ENCODE measurements at places on chromosomes 12 and 14.

GRCh38 chr12:117377758-117378157 lies 16.3 kb upstream of the NOS1 start:
- H3K27ac ChIP-seq: no peak overlapping the region
- H3K27me3 ChIP-seq: peaks cover 78% of the 10 kb centered on the region
- no peak overlapping the region for H3K4me3 ChIP-seq
- no peak for DNase-seq
- no peaks in the 10 kb centered on the region for H3K36me3 ChIP-seq

DNA sequence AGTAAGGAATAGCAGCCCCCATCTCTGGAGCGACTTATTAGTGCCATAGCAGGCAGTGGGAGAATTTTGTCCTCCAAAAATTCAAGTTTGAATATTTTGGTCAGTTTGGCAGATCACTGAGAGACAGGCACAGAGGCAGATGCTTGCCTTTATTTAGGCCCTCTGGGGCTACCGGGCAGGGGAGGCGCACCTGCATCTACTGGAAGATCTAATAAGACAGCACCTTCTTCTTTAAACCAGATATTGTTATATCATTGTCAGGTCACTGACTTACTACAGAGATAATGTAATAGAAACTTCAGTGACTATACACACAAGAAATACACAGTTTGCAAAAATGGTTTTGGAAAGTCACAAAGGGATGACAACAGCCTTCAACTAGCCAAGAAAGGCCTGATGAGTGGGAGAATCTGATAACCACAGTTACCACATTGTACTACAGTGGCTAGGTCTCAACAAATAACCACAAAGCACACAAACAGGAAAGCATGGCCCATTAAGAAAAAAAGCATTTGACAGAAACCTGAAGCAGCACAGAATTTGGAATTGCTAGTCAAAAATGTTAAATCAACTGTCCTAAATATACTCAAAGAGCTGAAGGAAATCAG lies 56.8 kb downstream of the CDK17 start:
- peaks cover 22% of the 10 kb centered on the region for H3K4me1 ChIP-seq
- H3K4me3 ChIP-seq: no peak overlapping the region
- DNase-seq: no peak
- peaks cover 17% of the 10 kb centered on the region for H3K36me3 ChIP-seq
- H3K27ac ChIP-seq: no peak overlapping the region

- no peak overlapping the region for H3K27ac ChIP-seq
- DNase-seq: no peak
- H3K4me1 ChIP-seq: no peaks in the 10 kb centered on the region
- no peaks in the 10 kb centered on the region for H3K36me3 ChIP-seq
- no peak overlapping the region for H3K4me3 ChIP-seq
Observed at GRCh38 chr14:81261176-81261575, 40.4 kb upstream of the GTF2A1 start.

GRCh38 chr12:78385541-78385940 lies 479.0 kb upstream of the SYT1 start:
- DNase-seq: no peak
- no peak overlapping the region for H3K4me3 ChIP-seq
- H3K27me3 ChIP-seq: no peaks in the 10 kb centered on the region
- H3K27ac ChIP-seq: no peak overlapping the region
- H3K36me3 ChIP-seq: no peaks in the 10 kb centered on the region

DNA sequence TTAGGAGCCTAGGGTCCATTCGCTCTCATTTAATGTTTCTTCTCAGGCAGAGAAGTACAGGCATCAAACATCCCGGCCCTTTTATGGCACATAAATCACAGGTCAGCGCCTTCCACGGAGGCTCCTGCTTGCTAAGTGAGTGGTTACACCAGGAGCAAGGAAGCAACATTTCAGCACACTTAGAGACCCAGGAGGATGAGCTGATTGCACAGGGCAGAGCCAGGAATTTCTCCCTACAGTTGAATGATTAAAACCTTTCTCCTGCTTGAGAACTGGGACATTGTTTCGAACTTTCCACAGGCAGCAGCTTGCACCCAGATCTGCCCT lies 233.4 kb downstream of the SPTSSA start:
- H3K4me3 ChIP-seq: no peak overlapping the region
- no peak overlapping the region for H3K27ac ChIP-seq
- no peaks in the 10 kb centered on the region for H3K36me3 ChIP-seq

DNA sequence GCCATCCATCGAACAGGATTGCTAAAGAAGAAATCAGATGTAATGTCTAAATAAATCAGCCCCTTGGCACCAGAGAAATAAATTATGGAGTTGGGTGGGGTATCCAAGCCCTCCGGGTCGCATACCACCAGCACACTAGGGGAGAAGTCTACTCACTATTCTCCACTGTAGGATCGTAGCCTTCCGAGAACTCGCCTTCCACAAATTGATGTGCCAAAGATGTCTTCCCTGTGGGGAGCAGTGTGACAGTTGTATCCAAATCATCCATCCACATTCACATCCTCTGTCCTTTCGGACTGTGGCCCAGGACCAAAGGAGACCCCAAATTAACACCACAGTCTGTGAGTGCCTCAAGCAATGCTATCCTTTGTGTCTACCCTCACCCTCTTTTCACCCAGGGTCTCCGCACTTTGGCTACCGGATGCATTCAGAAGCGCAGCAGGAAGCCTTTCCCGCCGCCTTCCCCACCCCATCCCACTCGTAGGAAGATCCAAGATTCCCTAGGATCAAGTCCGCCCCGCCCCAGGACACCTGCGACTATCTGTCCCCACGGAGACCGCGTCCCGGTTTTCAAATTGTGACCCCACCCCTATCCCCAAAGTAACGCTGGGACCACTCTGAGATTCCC lies 786 bp downstream of the RHEBL1 start:
- H3K36me3 ChIP-seq: peaks cover 10% of the 10 kb centered on the region
- no peaks in the 10 kb centered on the region for H3K27me3 ChIP-seq
- H3K27ac ChIP-seq: no peak overlapping the region
- no peak for DNase-seq
- peak overlapping the region; percentile 90 for H3K4me3 ChIP-seq
- H3K4me1 ChIP-seq: peaks cover 4% of the 10 kb centered on the region

- no peaks in the 10 kb centered on the region for H3K36me3 ChIP-seq
- no peak overlapping the region for H3K27ac ChIP-seq
- no peak for DNase-seq
- no peak overlapping the region for H3K4me3 ChIP-seq
- no peaks in the 10 kb centered on the region for H3K4me1 ChIP-seq
Observed at GRCh38 chr12:129076441-129077320, 223.4 kb downstream of the GLT1D1 start.

- peaks cover 50% of the 10 kb centered on the region for H3K27me3 ChIP-seq
- DNase-seq: no peak
Observed at GRCh38 chr14:65840118-65840751, 427.7 kb downstream of the FUT8 start.

GRCh38 chr12:94020335-94020734 lies 128.0 kb upstream of the PLXNC1 start:
- no peak overlapping the region for H3K27ac ChIP-seq
- H3K4me3 ChIP-seq: no peak overlapping the region
- H3K36me3 ChIP-seq: no peaks in the 10 kb centered on the region
- peaks cover 12% of the 10 kb centered on the region for H3K27me3 ChIP-seq

DNA sequence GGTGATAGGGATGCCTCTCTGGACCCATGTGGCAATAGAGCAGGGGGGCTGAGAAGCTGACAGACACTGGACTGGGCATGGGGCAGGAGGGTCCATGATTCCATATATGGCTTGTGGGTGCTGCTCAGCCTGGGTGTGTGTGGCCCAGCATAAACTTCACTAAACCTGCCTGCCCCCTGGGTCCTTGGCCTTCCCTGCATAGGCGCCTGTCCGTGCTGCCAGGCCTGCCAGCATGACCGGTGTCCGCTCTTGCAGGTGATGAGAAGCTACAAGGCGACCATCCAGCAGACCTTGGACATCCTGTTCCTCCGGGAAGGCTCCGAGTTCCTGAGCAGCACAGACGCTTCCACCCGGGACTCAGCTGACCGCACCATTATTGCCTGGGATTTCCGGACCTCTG lies 61.6 kb downstream of the BEGAIN start:
- H3K36me3 ChIP-seq: no peaks in the 10 kb centered on the region
- no peaks in the 10 kb centered on the region for H3K4me1 ChIP-seq
- no peak overlapping the region for H3K4me3 ChIP-seq

- H3K36me3 ChIP-seq: no peaks in the 10 kb centered on the region
- no peak overlapping the region for H3K4me3 ChIP-seq
- DNase-seq: no peak
- H3K27ac ChIP-seq: no peak overlapping the region
- H3K27me3 ChIP-seq: no peaks in the 10 kb centered on the region
Observed at GRCh38 chr12:62248873-62249272, 11.3 kb upstream of the USP15 start.

DNA sequence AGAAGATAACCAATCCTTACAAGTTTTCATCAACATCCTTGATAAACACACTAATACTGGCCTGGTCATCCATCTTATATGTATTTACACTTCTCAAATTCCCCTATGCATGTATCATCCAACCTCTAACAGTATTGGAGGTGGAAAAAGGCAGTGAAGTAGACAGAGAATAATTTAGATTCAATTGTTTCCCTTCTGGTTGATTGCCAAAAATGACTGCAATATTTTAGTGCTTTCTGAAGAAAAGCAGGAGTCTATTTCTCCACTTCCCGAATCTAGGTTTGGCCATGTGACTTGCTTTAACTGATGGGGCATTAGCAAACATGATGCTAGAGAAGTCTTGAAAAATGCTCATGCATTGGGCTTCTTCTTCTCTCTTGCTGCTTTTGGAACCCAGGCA lies 78.3 kb upstream of the METAP2 start:
- DNase-seq: no peak
- H3K4me3 ChIP-seq: no peak overlapping the region
- H3K36me3 ChIP-seq: no peaks in the 10 kb centered on the region
- H3K27me3 ChIP-seq: peaks cover 59% of the 10 kb centered on the region
- no peak overlapping the region for H3K27ac ChIP-seq
- no peaks in the 10 kb centered on the region for H3K4me1 ChIP-seq

GRCh38 chr12:104610513-104611235 lies 153.9 kb downstream of the CHST11 start:
- no peaks in the 10 kb centered on the region for H3K36me3 ChIP-seq
- no peaks in the 10 kb centered on the region for H3K4me1 ChIP-seq
- no peak for DNase-seq
- H3K27ac ChIP-seq: no peak overlapping the region
- H3K27me3 ChIP-seq: peaks cover 28% of the 10 kb centered on the region

DNA sequence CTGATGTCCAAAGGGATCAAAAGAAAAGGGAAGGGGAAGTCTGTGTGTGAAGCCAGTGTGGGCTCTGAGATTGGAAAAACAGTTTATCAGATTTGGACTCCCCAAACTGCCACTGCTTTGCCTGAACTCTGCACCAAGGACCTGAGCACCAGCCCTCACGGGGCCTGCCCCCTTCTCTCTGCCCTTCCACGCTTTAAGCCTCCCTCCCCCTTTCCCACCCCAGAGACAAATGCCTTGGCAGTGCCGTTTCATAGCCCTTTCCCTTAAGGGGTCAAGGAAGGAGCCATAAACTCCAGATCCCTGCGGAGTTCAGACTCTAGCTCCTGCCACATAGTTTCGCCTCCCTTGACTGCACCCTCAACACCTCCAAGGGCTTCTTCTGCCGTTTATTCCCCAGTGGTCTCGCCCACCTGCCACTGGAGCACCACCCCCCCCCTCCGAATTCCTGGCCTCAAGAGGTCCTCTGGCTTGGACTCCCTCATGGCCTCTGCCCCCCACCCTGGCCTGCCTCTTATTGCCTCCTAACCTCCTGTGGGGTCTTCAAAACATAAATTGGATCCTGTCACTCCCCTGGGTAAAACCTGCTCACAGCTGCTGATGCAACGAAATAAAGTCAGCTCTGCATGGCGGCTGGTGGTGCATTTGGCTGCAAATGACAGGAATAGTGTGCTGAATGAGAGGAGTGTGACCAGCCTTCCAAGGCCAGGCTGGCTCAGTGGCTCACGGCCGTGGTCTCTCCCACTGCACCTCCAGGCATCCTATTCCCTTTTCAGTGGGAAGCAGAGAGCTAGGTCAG lies 18.8 kb downstream of the SLC25A29 start:
- no peak for DNase-seq
- H3K4me1 ChIP-seq: peaks cover 7% of the 10 kb centered on the region
- H3K4me3 ChIP-seq: no peak overlapping the region
- H3K27me3 ChIP-seq: no peaks in the 10 kb centered on the region
- peaks cover 28% of the 10 kb centered on the region for H3K36me3 ChIP-seq

DNA sequence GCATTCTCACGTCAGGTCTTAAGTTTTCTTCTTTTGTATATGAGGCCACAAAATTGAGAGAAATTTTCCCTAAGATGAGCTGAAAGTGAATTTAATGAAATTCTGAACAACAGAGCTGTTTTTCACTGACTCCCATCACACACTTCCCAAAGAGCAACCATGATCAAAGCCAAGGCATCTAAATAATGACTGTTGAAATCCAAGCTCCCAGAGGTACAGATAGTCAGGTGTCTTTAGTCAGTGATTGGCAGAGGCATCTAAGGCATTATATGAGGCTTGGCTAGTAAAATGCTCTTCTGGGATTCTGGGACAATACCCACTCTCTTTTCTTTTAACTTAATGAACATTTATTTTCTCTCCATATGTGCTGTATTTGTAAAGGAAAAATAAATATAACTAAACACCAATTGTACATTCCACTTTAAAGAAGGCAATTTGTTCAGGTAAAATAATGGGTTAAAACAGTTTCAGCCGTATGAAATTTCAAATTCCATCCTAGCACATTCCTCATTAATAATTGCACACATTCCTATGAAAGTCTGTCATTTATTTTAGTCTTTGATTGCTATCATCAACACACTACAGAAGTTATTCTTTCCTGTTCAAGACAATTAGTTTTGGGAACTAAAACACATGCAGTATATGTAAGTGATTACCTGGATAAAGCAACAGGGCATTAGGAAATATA lies 871 bp upstream of the SSTR1 start:
- H3K4me3 ChIP-seq: no peak overlapping the region
- no peak for DNase-seq
- peaks cover 45% of the 10 kb centered on the region for H3K27me3 ChIP-seq
- no peak overlapping the region for H3K27ac ChIP-seq
- H3K4me1 ChIP-seq: peaks cover 7% of the 10 kb centered on the region
- H3K36me3 ChIP-seq: peaks cover 14% of the 10 kb centered on the region

DNA sequence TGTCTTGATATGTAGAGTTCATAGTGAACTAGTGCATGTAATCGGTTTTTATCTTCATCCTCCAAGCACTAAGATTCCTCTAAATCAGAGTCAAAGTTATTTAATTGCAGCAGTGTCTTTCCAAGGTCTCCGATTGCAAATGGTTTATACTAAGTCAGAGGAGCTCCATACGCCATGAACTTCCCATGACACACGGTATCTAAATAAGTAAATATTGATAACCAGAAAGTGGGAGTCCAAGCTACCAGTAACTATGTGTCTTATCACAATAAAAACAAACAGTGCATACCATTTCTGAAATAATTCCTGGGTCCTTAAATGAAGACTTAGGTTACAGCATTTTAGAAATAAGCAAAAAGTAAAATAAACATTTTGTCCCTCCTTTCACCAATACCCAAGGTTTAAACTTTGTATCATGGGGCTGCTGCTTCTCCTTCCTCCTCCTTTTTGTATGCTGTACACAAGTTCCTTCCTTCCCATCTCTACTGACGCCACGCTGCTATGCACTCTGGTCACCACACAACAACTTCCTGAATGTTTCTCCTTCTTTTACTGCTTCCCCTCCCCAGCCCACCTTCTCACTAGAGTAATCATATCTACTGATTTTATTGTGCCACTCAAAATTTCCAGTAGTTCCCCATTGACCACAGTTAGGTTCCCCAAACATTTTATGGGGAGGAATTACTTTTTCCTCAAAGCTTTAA lies 10.7 kb downstream of the NR1H4 start:
- no peak for DNase-seq
- peaks cover 13% of the 10 kb centered on the region for H3K4me1 ChIP-seq
- peak overlapping the region; percentile 10 for H3K27ac ChIP-seq
- no peaks in the 10 kb centered on the region for H3K36me3 ChIP-seq
- no peaks in the 10 kb centered on the region for H3K27me3 ChIP-seq
